ENCODE measurements at places on chromosomes 12 and 14. TPM values are rescaled to one million over a fixed set of nuclear protein-coding genes. Genes with fewer than 3 reads are reported as not detected.

Gene PGAM5
- total RNA-seq, result 48.7 TPM

Gene DDN
- total RNA-seq, result 0.17 TPM

Gene SMIM41
- not detected for total RNA-seq

Gene OR4Q2
- not detected for total RNA-seq

Gene LTBP2
- total RNA-seq, result 0.05 TPM

Gene ITGB7
- 621 TPM for total RNA-seq

Gene OR4K5
- not detected for total RNA-seq

DNA sequence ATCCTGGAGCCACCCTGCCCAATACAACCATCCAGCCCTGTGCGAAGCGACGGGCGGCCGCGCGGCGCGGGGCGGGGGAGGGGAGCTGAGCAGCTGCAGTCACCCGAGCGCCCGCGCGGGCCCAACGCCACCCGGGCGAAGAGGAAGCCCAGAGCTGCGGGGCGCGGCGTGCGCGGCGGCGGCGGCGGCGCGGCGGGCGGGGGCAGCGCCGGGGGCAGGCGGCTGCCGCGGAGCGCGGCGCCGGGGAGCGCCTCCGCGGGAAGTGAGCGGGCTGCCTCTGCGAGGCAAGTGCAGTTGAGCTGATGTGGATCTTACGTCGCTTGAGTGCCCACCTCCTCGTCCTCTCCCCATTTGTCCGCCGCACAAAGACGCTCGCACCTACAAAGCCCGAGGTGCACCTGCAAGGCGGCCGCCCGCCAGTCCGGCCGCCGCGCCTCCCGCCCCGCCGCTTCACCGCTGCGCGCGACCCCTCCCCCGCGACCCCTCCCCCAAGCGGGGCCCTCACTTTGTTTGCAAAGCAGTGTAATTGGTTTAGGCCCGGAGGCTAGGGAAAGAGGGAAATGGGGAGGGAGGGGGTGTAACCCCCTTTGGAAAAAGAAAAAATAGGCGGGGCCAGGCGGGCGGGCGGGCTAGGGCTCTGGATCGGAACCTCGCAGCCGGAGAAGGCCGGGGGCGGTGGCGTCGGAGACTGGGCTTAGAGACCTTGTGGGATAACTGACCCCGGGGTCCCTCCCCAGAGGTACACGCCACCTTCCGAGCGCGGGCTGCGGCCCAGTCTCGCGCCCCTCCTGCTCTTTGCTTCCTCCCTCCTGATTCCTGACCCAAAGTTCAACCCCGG lies at the start of the genes FOXA1 and TTC6:
TSS of gene FOXA1 (minus strand) at position 279 of the 838 bp plus-strand sequence. CDS start at position 2, 277 bp downstream.
TSS of gene TTC6 (plus strand) at position 659 of the 838 bp plus-strand sequence. CDS start 26,436 bp downstream, outside the sequence.
- H3K4me3 ChIP-seq, result peak within 1 kb of the TSS; percentile 49
- H3K27me3 ChIP-seq, result peaks cover 75% of the 10 kb centered on the region
- H3K27ac ChIP-seq, result peak within 1 kb of the TSS; percentile 68
- peaks cover 12% of the 10 kb centered on the region for H3K36me3 ChIP-seq
- H3K4me1 ChIP-seq, result peaks cover 9% of the 10 kb centered on the region

DNA sequence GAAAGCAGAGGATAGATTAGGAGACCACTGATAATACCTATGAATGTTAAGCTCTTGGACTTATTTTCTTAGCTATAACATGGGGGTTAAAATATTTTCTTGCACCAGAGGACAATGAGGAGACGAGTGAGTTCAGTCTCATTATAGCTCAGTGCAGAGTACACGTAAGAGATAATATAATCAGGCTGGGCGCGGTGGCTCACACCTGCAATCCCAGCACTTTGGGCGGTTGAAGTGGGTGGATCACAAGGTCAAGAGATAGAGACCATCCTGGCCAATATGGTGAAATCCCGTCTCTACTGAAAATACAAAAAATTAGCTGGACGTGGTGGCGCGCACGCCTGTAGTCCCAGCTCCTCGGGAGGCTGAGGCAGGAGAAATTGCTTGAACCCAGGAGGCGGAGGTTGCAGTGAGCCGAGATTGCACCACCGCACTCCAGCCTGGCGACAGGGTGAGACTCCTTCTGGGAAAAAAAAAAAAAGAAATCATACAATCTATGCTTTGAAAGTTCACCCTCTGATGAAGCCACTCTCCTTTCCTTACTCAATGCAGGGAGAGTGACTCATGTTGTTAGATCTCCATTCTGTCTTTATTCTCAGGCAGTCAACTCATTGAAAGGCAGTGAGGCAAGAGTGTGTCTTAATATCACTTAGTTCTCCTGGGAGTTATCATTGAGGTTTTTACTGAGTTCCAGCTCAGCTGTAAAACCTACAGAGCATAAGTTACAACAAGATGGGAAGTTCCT lies 134.2 kb downstream of the SYNE2 start:
- peaks cover 11% of the 10 kb centered on the region for H3K4me1 ChIP-seq
- no peak overlapping the region for H3K27ac ChIP-seq
- H3K4me3 ChIP-seq, result no peak overlapping the region
- no peak for DNase-seq
- peaks cover 61% of the 10 kb centered on the region for H3K36me3 ChIP-seq
- no peaks in the 10 kb centered on the region for H3K27me3 ChIP-seq

GRCh38 chr12:18703911-18704310 lies 33.9 kb downstream of the PLCZ1 start:
- no peaks in the 10 kb centered on the region for H3K27me3 ChIP-seq
- no peak for DNase-seq

DNA sequence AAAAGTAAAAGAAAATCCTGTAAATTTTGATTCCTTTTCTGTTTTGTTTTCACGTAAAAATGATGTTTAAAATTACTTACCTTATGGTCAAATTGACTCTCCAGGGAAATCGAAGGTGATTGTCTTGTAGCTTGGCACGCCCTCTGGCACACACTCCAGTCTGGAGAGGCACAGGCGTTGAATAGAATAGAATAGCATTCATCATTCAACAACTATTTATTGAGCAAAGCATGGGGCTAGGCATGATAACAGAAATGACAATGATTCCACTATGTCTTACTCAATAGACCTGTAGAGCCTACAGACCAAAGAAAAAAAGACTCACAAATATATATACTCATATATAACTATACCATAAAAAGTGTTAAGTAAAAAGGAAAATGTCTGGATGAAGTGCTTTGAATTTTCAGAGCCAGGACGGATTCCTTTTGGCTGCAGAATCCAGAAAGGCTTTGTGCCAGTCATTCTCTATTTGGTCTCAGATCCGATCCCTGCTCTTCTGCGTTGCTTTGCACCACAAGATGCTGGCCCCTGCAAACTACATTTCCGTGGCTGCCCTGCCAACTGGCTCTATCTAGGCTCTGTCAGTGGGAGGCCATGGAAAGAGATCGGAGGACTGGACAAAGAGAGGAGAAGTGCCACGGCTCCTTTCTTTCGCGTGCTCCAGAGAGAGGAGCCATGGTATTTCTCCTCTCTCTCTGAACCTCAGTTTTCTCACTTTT lies 231.8 kb downstream of the CRADD start:
- H3K4me1 ChIP-seq, result peaks cover 10% of the 10 kb centered on the region
- H3K27me3 ChIP-seq, result no peaks in the 10 kb centered on the region
- no peak for DNase-seq
- H3K27ac ChIP-seq, result no peak overlapping the region

GRCh38 chr12:25970082-25970481 lies 11.6 kb downstream of the RASSF8 start:
- H3K4me3 ChIP-seq, result no peak overlapping the region
- H3K27ac ChIP-seq, result no peak overlapping the region
- no peak for DNase-seq
- H3K4me1 ChIP-seq, result no peaks in the 10 kb centered on the region

DNA sequence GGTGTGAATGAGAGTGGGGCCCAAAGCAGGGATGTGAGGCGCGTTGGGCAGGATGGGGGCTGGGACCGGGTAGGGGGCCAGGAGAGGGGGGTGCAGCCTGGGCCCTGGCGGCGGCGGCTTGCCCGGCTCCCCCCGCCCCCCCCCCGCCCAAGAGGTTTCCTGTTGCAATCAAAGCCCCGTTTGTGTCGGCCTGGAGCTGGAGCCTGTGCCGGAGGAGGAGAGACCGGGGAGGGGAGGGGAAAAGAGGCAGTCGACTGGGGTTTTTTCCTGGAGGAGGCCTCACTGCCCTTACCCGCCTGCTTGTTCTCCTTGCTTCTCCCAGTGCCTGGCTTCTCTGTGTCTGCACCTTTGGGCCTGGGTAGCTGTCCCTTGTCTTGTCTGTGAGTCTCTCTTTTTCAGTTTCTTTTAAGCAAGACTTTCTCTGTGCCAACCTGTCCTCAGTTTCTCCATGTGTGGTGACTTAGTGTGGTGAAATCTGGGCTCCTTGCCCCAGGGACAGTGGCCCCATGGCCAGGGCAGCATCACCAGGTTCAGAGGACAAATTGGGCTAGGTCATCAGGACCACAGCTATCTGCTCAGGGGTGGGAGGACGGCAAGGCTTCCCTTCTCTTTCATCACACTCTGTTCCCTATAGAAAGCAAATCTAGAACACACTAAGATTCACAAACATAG lies 8.5 kb downstream of the RARG start:
- peaks cover 26% of the 10 kb centered on the region for H3K36me3 ChIP-seq
- peak overlapping the region; percentile 74 for H3K4me3 ChIP-seq
- peak; percentile 53 for DNase-seq
- peaks cover 59% of the 10 kb centered on the region for H3K4me1 ChIP-seq
- no peaks in the 10 kb centered on the region for H3K27me3 ChIP-seq

GRCh38 chr12:78470354-78471195 lies 394.0 kb upstream of the SYT1 start:
- H3K4me3 ChIP-seq, result no peak overlapping the region
- H3K27ac ChIP-seq, result no peak overlapping the region
- no peak for DNase-seq
- H3K36me3 ChIP-seq, result no peaks in the 10 kb centered on the region
- no peaks in the 10 kb centered on the region for H3K27me3 ChIP-seq

GRCh38 chr12:6430124-6430989 lies 14.4 kb upstream of the CD27 start:
- H3K27me3 ChIP-seq, result no peaks in the 10 kb centered on the region
- H3K4me1 ChIP-seq, result peaks cover 73% of the 10 kb centered on the region
- peak overlapping the region; percentile 57 for H3K27ac ChIP-seq
- H3K36me3 ChIP-seq, result no peaks in the 10 kb centered on the region

DNA sequence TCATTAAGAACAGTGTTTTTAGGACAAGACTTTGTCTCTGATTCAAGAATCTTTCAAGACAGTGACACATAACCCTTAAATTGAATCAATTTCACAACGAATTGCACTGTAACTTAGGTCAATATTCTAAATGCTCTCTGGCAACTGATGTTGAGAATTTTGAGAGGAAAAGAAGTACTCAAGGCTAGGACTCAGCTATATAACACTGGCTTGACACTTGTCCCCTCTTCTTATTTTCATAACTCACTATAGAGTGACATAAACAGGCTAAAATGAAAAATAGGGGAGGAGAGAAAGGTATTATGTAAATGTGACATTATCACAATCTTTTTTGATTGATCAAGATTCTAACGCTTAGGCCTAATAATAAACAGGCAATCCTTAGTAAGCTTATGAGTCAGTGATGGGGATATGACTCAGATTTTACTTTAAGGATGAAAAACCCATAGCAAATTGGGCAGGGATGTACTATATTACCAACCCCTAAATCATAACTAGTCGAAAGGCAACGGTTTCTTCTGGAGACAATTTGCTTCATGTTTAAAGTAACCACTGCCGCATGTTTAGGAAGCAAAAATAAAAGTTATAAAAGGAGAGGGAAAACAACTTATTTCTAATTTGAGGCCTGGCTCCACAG lies 10.9 kb downstream of the BTG1 start:
- no peaks in the 10 kb centered on the region for H3K27me3 ChIP-seq
- H3K4me3 ChIP-seq, result peak overlapping the region; percentile 64

GRCh38 chr12:26046906-26047305 lies 77.9 kb downstream of the BHLHE41 start:
- no peaks in the 10 kb centered on the region for H3K4me1 ChIP-seq
- no peak for DNase-seq
- no peaks in the 10 kb centered on the region for H3K36me3 ChIP-seq
- H3K27ac ChIP-seq, result no peak overlapping the region
- peaks cover 7% of the 10 kb centered on the region for H3K27me3 ChIP-seq
- no peak overlapping the region for H3K4me3 ChIP-seq

Measured in activated CD4-positive, alpha-beta T cell treated with anti-CD3 and anti-CD28 coated beads, Interleukin-2, amount 10 ng/mL, durations not matched to agents 7 days and 5 days (primary cell).